CD4-positive, alpha-beta T cell treated with Interleukin-4 for 4 hours (primary cell): ENCODE measurements at places on chromosomes 5 and 9.
A peak's percentile ranks its signal among the peaks of the same experiment; 100 is the strongest.

- DNase-seq, result no peak
Observed at GRCh38 chr9:83030391-83031107, 32.4 kb downstream of the RASEF start.

- DNase-seq, result no peak
Observed at GRCh38 chr9:8845808-8846207, 1046.2 kb upstream of the DMAC1 start.

GRCh38 chr9:69155341-69156030, 18.6 kb upstream of the TJP2 start:
- no peak for DNase-seq

- no peak for DNase-seq
Observed at GRCh38 chr5:137090151-137090550, 409.0 kb downstream of the SPOCK1 start.

DNA sequence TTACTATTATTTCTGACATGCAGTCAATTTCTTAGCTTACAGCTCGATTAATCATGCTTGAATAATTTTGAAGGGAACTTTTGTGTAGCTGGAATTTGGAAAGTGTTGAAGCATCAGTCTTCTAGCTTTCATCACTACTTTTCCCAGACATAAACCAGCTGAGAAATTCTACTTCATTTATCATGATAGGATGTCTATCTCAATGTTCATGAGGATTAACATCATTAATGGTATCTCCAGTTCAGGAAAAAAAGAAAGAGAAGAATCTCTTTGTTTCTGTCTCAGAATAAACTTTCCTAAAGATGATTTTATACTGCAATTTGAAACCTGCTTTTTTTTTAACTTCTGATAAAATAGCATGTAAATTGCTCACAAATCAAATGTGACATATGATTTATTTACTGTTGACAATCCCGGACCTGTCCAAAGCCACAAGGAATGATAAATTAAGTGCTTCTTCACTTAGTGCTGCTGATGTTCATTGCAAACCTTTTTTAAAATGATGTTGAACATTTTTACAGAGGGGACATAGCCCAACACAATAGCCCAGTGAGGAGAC, 412.1 kb upstream of the CLINT1 start:
- DNase-seq, result no peak

GRCh38 chr5:118486647-118487225, 501.6 kb downstream of the DTWD2 start:
- no peak for DNase-seq

DNA sequence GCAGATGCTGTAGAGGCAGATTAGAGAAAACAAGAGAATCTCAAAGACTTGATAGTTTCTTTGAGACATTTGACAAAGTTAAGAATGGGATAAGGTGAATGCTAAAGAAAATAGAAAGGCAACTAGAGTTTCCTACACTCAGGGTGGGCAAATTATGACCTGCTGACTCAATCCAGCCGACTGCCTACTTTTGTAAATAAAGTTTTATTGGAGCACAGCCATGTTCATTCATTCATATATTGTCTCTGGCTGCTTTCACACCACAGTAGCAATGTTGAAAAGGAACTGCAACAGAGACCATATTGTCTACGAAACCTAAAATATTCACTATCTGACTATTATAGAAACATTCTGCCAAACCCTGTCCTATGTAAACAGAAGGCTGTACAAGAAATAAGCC, 37.6 kb upstream of the TARS1 start:
- DNase-seq, result no peak

DNA sequence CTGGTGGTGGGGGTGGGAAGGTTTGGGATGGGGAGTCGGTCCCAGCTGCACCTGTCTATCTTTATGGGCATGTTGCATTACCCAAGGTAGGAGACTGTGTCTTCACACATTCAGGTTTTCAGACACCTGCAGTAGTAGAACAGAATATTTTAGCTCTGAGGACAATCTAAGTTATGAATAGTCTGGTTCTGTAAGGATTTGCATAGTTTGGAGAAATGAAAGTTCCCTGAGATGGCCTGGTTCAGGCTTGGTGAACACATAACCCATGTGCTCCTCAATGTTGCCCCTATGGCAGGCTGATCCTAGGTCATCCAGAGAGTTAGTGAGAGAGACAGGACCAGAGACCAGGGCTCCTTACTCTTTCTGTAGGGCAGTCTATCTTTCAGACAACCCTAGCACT, 20.7 kb downstream of the TNFSF8 start:
- no peak for DNase-seq

DNA sequence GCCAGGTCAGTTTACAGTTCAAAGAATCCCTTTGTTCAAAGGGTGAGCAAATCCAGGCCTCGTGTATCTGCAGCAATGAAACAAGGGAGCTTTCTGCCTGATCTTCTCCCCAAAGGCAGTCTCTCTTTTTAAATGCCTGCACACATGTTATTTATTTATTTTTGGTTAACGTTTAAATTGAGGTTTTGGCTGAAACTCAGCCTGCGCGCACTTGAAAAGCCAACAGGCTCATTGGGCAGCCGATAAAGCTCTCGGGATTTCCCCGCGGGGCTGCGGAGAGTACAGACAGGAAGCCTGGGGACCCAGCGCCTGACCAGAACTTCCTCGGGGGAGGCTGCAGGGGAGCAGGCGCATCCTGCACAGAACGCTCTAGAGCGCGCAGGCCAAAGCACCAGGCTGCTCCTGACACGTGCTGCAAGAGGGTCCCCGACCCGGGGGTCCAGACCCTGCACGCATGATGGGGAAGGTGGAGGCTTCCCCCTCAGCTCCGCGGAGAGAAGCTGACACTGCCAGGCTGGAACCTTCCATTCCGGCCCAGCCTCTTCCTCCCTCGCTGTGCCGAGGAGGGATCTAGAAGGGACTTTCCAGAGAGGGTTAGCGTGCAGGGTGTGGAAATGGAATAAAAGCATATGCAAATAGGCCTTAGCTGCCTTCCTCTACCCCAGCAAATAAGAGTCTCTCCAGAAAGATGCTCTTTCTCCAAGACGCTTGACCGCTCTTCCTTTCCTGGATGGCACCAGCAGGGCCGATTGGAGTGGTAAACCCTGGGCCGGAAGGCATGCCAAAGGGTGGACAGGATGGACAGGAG, 46.1 kb downstream of the PTTG1 start:
- DNase-seq, result peak; percentile 87

- peak; percentile 6 for DNase-seq
Observed at GRCh38 chr9:79471580-79472543, 99.9 kb upstream of the TLE4 start.

- DNase-seq, result no peak
Observed at GRCh38 chr9:108811944-108812343, 43.8 kb downstream of the ACTL7B start.

DNA sequence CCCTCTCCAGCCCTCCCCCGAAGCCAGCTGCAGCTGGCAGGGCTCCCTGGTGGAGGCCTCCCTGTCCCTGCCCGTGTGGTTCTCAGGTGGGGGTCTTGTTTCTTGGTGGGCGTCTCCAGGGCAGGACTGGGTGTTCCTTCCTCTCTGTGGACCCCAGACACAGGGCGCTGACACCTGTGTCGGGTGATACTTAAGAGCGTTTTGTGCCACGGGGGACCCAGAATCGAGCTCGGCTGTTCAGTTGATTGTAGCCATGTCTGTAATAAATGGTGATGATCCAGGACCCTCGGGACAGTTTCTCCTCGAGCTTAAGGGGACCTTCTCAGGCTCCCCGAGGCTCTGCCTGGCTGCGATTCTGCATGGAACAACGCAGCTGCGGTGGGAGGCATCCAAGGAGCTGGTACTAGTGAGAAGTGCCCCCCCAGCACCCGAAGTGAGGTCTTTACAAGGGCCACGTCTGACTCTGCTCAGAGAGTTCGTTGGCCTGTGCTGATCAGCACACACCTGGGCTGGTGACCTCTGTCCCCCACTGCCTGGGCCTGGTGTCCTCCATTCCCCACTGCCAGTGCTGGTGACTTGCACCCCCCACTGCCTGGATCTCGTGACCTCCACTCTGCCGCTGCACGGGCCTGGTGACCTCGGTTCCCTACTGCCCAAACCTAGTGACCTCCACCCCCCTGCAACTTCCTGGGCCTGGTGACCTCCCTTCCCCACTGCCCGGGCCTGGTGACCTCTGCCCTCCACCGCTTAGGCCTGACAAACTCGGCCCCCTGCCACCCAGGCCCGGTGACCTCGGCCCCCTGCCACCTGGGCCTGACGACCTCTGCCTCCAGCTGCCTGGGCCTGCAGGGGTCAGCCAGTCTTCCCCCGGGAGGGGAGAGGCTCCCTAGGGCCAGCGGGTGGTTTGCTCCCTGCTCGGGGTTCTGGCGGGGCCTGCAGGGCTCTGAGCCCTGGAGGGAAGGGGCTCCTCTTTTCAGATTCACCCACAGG, 36.0 kb downstream of the NDUFS6 start:
- no peak for DNase-seq

- no peak for DNase-seq
Observed at GRCh38 chr5:175021321-175021720, 296.9 kb downstream of the MSX2 start.

DNA sequence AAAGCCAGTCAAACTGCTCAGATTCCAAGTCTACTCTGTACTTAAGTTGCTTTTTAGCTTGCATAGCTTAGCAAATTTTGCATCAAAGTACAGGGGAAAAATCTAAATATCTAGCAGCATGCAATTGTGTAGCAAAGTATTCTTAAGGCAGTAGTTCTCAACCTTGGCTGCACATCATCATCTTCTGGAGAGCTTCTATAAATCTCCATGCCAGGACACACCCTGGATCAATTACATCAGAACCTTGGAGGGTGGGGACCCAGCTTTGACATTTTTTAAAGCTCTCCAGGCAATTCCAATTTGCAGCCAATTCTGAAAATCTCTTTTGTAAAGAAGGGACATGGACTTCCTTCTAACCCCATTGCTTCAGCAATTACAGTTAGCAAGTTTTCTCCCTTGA, 187.5 kb downstream of the SNCAIP start:
- DNase-seq, result no peak

GRCh38 chr9:104091708-104092107, 2.4 kb upstream of the SMC2 start:
- DNase-seq, result peak; percentile 9

DNA sequence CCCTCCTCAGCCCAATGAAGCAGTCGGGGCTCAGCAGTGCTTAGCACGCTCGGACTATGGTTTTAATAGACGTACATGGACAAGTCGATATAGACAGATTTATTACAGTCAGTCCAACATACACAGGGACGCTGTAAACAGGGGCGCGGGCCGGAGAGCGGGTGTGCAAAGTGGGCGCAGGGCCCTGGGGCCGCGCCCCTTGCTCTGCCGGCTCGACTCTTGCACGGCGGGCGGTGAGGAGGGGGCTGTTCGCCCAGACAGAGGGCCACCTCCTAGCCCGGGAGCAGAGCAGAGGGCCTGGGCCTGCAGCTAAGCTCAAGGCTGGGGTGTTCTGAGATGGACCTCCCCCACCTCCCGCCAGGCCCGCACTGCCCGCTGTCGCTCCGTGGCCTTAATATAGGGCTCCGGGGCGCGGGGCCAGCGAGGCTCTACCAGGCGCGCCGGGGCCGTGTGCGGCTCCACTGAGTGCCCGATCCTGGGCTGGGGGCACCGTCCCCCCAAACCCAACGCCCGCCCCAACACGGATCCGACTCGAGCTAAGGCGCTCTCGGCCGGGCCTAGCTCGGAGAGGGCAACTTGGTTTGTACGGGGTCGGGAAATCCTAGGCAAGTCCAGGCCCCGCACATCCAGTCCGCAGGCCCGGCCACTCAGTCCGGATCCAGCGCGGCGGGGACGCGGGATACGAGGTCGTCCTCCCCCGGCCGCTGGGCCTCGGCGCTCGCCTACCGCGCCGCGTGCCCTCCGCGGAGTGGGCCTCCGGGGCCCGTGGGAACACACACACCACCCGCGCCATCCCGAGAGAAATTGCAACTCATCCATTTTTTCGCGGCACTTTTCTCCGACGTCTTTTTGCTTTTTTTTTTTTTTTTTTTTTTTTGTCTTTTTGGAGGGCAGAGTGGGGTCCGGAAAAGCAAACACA, 6.1 kb downstream of the PITX1 start:
- no peak for DNase-seq

DNA sequence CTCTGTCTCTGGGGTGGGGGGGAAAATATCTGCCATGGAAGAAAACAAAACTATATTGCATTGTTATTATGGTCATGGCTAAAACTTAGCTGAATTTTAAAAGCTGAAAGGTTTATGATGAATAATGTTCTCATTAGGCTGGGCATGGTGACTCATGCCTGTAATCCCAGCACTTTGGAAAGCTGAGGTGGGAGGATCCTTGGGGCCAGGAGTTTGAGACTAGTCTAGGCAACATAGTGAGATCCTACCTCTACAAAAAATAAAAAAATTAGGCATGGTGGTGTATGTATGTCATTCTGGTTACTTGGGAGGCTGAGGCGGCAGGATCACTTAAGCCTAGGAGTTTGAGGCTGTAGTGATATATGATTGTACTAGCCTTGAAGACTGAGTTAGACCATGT, 44.5 kb downstream of the IPO11 start:
- DNase-seq, result no peak

DNA sequence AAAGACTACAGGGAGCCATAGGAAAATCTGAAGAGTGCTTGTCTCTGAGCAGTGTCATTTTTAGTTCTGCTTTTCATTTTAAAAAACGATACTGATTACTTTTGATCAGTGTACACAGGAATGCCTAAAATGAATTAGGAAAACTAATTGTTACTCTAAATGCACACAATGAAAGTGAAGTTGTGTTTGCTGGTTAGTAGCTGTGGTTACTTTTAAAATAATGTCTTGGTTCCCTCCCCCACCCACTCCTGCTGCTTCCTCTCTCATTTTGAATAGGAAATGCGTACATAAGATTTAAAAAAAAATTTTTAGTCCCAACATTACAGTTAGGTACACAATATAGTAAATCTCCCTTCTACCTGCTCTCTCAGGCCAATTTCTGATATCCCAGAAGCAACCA, 47.5 kb upstream of the PLPP1 start:
- DNase-seq, result no peak

DNA sequence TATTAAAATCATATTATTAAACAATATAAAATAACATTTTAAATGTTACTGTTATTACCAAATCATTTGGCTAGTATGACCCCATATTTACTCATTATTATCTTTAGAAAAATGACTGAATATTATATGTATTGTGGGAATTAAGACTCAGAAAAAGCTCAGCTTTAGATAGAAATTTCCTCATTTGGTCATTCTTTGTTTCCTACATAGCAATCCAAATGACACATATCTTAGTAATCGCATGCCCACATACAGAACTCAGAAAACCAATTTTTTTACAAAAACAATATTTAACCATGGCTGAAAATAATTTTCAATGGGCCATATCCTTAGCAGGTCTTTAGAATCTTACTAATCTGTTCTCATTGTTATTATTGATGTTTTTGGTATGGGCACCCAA, 53.8 kb upstream of the TSLP start:
- no peak for DNase-seq

GRCh38 chr5:31036411-31036810, 157.1 kb upstream of the CDH6 start:
- no peak for DNase-seq

GRCh38 chr5:96926276-96926675, 9.6 kb upstream of the LNPEP start:
- DNase-seq, result no peak

- no peak for DNase-seq
Observed at GRCh38 chr5:21665524-21665923, 1187.6 kb downstream of the CDH12 start.

GRCh38 chr9:130382096-130382495, 62.7 kb upstream of the ASS1 start:
- DNase-seq, result no peak

- no peak for DNase-seq
Observed at GRCh38 chr5:155148694-155149093, 135.1 kb downstream of the KIF4B start.
